ENCODE measurements at places on chromosomes 16 and 17.

- no peak for DNase-seq
Observed at GRCh38 chr16:69306031-69306430, 5.1 kb upstream of the VPS4A start.

GRCh38 chr17:59914274-59914854 lies 21.4 kb downstream of the RPS6KB1 start:
- DNase-seq: no peak

DNA sequence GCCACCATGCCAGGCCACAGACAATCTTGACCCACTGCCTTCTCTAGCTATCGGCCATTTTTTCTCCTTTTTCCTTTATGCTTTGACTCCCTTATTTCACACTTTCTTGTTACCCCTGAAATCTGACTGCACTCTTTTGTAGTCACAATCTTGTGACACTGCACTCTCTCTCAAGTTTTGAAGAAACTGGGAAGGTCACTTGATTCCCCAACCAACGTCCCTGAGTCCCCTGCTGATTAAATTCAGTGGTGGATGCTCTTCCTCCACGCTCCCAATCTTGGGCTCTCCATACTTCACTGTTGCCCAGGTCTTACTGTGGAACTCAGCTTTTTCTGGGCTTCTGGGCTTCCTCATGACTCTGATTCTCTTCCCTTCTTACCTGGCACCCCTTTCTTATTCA lies 33.9 kb downstream of the PECAM1 start:
- DNase-seq: no peak

DNA sequence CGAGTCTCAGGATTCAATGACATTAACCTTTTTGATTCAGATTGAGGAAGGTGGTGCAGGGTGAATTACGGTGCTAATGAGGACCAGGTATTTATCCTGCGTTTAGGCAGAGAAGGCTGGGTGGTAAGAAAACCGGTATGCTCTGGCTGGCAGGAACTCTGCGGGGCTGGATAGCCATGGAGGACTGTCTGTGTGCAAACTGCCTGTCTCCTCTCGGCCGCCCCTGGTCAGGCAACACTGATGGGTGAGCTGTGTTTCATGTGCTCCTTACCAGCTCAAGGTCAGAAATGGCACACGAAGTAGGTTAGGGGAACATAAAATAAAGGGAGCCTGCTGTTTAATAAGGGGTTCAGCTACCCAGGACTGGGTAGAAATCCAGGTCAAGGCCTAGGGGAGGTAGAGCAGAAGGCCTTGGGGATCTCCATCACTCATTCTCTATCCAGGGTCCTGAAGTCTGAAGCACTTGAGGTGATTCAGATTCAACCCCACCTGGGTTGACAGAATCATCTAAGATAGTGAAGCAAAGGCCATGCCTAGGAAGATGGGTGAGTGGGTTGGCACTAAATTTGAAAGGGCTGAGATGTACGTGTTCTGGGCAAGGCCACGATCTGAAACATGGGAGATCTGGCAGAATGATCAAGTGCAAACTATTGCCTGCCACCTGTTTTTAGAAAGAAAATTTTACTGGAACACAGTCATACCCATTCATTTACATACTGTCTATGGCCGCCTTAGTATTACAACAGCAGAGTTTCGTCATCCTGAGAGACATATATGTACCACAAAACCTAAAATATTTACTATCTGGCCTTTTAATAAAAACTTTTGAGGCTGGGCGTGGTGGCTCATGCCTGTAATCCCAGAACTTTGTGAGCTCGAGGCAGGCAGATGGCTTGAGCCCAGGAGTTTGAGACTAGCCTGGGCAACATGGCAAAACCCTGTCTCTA lies 292.5 kb downstream of the XYLT1 start:
- DNase-seq: no peak

DNA sequence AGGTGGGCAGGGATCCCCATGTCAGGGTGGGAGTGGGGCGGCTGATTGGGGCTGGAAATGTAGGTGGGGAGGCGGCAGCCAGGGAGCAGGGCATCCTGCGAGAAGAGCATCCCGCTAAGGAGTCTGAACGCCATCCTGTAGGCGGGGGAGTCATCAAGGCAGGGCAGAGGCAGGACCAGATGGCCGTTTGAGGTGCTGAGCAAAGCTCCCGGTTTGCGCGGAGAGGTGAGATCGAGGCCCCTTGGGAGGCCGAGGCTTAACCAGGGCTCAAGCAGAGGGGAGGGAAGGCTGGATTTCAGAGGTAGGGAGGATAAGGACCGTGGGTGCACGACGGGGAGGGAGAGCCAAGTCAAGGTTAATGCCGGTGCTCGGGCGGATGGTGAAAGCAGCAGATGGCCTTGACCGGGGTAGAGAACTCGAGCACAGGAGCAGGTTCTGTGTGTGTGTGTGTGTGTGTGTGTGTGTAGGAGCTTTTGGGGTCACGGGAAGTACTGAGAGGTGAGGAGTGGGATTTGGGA lies 472 bp upstream of the NME2 start:
- no peak for DNase-seq

DNA sequence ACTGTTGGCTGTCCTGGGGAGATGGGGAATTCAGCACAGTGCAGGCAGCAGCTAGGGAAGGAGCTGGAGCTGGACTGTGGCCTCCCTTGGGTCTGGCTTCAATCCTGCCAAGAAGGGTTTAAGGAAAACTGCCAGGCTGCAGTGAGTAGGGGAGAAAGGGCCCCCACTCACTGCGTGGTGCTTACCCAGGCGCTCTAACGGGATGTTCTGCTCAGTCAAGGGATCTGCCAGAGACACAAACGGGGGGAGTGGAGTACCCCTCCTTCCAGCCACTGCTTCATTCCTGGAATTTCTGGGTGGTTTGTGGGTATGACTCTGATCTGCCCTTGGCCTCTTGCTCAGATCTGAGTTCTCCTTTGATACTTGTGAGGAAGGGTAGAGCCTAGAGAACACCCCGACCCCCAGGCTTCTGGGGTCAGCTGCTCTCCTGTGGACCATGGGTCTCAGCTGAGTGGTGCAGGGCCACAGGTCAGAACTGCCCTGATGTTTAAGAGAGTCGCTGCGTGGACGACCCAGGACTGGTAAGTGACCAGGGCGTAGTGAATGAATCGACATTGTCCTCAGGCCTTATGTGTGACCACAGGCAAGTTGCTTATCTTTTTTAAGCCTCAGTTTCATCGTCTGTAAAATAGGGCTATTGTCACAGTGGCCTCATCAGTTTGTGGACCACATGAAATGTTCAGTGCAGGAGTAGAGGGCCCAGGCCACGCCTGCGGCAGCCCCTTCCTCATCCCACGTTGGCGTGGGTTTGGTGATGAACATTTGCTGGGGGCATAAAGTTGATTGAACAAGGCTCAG lies 9.6 kb downstream of the CRISPLD2 start:
- no peak for DNase-seq

GRCh38 chr17:8359769-8360168 lies 16.7 kb downstream of the KRABD2 start:
- DNase-seq: no peak

GRCh38 chr16:30438835-30439234 lies 6.8 kb downstream of the SEPHS2 start:
- no peak for DNase-seq

- DNase-seq: no peak
Observed at GRCh38 chr16:14458576-14458975, 171.5 kb downstream of the PARN start.

- DNase-seq: no peak
Observed at GRCh38 chr17:40519089-40519775, 17.8 kb upstream of the TNS4 start.

DNA sequence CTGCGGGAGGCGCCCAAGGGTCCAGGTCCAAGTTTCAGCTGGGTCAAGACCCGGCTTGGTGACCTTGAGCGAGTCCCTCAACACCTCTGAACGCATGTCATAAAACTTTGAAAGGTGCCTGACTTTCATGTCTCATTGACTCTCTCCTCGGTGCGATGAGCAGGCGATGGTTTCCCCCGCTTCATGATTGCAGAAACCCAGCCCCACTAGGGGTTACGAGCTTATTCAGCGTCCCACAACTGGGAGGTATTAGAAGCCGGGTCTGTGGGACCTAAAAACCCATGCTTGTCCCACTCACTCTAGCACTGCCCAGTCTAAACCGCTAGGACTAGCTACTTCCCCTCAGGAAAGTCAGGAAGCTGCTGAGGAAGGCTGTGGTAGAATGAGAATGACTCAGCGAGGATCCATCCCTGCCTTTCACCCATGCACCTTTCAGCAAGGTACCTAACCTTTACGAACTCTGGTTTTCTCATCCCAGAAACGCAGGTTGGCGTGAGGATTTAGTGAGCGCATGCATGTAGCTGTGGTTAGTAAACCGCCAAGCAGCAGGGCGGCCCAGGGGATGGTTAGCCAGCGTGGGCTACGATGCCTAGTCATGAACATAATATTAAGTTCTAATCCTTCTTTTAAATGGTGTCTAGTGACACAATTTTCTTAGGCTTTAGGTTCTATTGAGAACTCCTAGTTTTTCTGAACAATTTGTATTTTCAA lies 26.2 kb upstream of the RFFL start:
- peak; percentile 16 for DNase-seq

Measured in stimulated activated CD4-positive, alpha-beta T cell treated with anti-CD3 and anti-CD28 coated beads, Interleukin-15, amount 100 ng/mL, for 1 hour (primary cell).